ENCODE measurements at places on chromosomes 6 and 20.

- no peak for DNase-seq
These were observed 1.8 kb upstream of the RNF24 start for GRCh38 chr20:4017051-4017712.

DNA sequence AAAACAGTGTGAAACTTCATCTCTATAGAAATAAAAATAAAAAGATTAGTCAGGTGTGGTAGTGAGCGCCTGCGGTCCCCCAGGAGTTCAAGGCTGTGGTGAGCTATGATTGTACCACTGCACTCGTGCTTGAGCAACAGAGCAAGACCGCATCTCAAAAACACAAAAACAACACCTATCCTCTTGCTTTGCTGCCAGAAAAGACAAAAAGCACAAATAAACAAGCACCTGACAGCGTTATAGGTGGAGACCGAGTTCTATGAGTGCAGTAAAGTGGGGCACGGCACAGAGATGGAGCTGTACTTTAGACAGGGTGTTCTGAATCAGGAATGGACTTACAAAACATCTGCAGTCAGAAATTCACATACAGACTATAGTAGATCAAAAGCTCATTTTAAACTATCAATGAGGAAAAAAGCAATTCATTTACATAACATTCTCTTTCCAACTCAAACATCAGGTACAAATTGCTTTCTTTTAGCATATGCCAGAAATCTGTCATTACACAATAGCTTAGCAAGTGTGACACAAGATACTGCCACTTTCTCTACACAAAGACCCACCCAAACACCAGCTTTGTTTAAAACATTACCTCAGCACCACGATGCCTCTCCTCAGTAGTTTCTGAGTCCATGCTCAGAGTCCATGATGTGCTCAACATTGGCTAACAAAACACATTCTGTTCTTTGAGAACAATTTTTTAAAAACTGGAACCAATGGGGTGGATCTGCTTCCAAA is 10.1 kb downstream of the EZR start:
- no peak for DNase-seq

GRCh38 chr6:21846541-21847451 is 253.2 kb downstream of the SOX4 start:
- no peak for DNase-seq

GRCh38 chr6:7338031-7338430 is 25.0 kb upstream of the SSR1 start:
- no peak for DNase-seq

GRCh38 chr20:2751878-2752566 is 48.4 kb downstream of the CPXM1 start:
- peak; percentile 42 for DNase-seq

GRCh38 chr20:23091721-23092383 is 5.7 kb upstream of the CD93 start:
- DNase-seq: no peak

- no peak for DNase-seq
These were observed 18.8 kb downstream of the CARMIL1 start for GRCh38 chr6:25297823-25298522.

- DNase-seq: no peak
These were observed 377.6 kb upstream of the ZFP64 start for GRCh38 chr20:52569201-52569600.

DNA sequence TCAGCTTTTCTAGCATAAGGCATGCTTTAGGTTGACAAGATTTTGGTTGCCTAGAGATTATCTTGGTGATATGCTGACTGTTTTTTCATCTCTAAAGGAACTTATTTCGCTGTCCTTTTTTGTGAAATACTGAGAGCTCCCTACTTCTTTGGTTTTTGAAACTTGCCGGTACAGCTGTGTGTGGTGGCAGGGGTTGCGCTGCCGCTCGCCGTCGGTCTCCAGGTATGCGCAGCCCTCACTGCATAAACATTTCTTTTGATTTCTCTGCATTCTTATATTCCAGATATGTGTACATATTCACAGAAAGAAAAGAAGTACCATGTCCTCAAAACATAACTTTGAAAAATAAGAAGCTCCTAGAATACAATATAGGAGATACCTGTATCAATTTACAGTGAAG is 106.4 kb upstream of the SYNDIG1 start:
- no peak for DNase-seq

DNA sequence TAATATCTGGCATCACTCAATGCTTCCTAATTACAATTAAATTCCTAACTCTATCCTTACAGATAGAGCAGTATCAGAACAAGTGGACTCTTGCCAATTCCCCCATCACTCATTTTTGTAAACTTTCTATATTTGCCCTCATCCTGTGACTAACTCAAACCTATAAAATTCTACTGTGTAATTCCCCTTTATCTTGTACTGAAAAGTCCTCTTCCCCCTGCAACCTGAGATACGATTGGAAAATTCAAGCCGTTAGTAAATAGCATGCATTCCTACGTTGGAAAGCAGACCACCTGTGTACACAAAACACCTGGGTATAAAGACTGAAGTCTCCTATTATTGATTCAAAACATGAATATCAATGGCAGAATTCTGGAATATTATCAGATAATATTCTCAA is 70.4 kb upstream of the KCNQ5 start:
- no peak for DNase-seq

GRCh38 chr6:11606332-11606731 is 68.8 kb downstream of the TMEM170B start:
- DNase-seq: no peak

DNA sequence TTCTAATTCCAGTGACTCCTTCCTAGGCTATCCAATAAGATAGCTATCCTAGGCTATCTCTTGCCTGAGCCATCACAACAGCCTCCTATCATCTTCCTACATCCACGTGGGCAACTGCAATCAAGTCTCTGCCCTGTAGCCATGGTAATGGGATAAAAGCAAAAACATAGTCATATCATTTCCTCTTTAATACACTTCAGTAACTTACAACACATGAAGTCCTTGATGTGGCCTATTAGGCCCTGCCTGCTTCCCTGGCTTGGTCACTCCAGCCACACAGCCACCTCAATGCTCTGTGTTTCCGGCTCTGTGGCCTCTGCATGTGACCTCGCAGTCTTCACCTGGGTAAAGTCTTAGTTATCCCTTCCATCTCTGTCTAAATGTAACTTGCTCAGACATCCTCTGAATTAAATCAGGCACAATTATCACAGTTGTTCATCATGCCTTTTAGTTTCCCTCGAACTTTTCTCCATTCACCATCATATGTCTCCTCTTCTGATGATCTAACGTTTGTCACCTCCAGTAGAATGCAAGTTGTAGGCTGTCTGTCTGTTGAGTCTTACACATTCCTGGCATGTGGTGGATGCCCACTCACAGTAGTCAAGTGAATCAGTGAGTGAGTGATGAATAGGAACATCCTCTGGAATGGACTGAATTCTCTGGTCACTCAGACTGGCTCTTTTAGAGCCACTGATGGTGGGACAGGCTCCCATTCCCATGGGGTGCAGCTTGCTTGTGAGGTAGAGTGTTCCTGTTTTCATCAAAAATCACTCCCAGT is 229.4 kb downstream of the TBC1D7 start:
- no peak for DNase-seq

DNA sequence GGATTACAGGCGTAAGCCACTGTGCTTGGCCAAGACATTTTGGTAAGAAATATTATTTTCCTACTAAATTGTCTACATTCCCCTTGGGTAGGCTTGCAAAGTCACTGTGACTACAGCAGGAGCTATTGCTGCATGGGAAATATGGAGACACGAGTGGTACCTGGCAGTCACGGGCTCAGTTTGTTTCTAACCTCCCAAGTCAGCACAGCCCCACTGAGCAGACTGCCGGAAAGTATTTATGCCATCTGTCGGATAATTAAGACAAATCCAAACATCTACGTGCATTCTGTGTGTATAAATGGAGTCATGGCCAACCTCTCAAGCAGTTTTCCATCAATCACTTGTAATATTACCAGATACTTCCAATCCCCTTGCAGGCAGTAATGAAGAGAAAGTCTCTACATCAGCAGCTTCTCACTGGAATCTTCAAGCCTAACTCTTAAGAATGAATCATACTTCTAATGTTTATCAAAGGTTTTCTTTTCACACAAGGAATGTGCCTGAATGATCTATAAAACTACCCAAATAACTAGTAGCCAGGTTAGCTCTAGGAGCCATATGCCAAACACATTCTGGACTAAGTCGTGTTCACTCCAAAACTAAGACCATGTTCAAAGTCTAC is 20.1 kb downstream of the PSMB1 start:
- DNase-seq: no peak

GRCh38 chr6:2823104-2823850 is 18.4 kb downstream of the SERPINB1 start:
- DNase-seq: no peak

- no peak for DNase-seq
These were observed 21.2 kb downstream of the ROS1 start for GRCh38 chr6:117404548-117404947.

GRCh38 chr6:8082954-8083858 is 19.0 kb upstream of the BLOC1S5 start:
- peak; percentile 31 for DNase-seq

DNA sequence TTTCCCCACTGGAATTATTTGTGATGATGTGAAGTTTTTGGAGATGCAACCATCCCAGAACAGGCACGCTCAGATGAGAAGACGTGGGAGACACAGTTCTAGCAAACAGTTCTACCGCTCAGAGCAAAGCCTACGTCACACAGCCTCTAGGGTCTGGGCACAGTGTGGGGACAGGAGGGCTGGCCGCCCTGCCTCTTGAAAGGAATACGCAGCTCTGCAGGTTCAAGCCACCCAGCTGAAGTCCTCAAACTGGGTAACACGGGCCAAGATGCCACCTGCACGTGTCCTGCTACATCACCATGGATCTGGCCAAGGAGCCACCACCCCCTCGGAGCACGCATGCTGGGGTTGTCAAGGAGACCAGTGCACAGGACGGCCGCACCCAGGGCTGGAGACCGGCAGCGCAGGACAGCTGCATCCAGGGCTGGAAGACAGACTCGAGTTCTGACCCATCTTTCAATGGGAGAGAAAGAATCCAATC is 75.0 kb downstream of the NOL4L start:
- no peak for DNase-seq

DNA sequence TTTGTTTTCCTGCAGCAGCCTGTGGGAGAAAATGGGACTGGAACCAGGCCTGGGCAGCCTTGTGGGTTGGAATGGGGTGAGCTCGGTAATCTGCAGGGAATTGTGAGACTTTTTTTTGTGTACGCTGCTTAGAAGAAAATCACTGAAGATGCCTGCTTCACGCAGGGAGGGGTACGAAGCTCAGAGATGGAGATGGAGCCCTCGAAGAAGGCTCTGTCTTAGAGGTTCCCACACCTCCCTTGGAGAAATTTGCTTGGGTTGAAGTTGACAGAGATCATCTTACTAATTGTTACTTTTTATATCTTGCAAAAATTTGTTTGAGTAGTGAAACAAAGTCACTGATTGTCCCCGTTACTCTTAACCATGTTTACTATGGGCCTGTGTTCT is 894 bp downstream of the PYGB start:
- no peak for DNase-seq

GRCh38 chr20:33110147-33110825 is 30.8 kb downstream of the BPIFB4 start:
- no peak for DNase-seq

- DNase-seq: no peak
These were observed 102.5 kb downstream of the CRYBG1 start for GRCh38 chr6:106462923-106463557.

- no peak for DNase-seq
These were observed 170.7 kb upstream of the PREP start for GRCh38 chr6:105573556-105573955.

DNA sequence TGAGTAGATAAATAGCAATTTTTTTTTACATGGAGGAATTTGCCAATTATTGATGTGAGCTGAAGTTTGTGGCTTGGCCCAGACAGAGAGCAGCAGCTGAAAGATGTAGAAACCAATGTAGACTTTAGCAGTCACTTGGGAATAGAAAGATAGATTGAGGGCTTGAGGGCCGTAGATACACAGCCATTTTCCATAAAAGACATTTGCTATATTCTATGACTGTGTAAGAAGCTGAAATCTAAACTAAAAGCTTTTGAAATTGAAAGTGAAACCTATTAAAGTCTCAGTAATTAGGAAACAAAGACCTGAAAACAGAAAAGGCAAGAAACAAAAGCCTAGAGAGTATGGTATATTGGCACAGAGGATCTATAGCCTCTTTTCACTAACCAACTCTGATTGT is 332.7 kb downstream of the CENPW start:
- no peak for DNase-seq

GRCh38 chr6:2990248-2990931 is 9.3 kb upstream of the NQO2 start:
- no peak for DNase-seq

DNA sequence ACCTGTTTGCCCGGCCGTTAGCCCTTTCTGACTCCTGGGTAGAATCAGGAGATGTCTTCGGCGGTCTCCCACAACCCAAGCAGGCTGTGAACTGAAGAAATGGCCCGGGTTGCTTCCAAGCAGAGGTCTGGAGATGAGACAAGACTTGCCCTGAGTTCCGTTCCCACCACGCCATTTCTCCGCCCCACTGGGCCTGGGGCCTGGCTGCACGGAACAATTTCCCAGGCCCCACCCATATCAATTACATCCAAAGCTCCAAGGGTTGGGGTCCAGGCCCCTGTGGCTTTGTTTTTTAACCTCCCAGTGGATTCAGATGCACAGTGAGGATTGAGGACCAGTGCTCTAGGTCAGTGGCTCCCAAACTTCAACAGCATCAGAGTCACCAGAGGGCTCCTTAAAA is 214.5 kb upstream of the ARID1B start:
- DNase-seq: no peak

DNA sequence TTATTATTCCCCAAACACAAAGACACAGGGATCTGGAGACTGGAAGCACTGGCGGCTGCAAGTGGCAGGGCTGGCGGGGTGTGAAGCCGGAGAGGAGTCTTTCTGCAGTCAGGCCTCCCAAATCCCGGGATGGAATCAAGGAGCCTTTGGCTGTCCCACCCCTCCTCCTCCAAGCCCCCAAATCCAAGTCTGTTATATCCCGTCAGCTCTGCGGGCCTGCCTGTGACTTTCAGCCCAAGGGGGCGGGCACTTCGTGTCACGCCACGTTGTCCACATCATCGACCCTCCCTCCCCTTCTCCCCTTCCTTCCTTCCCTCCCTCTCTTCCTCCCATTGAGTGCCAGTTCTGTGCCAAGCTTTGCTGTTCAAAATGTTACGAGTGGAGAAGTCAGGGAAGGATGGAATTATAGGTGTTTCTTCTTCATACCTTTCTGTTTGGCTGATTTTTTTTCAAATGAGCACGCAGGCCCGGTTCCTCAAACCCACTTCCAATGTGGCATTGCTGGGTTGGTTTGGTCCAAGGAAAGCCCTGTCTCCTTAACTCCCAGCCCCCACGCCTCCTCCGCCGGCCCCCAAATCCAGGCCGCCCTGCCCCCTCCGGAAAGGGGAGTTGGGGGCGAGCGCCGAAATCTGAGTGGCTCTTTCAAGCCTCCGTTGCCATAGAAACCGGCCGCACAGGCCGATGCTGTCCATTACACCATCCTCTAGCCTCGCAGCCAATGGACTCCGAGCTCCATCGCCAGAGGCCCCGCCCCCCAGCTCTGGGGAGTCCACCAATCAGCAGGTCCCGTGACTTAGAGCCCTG is 12.7 kb downstream of the ZCCHC3 start:
- DNase-seq: peak; percentile 73

- no peak for DNase-seq
These were observed 12.0 kb upstream of the CD83 start for GRCh38 chr6:14105547-14105946.
